ENCODE measurements at places on chromosomes 5 and 9. TPM values are rescaled to one million over a fixed set of nuclear protein-coding genes. Genes with fewer than 3 reads are reported as not detected.
A peak's percentile ranks its signal among the peaks of the same experiment; 100 is the strongest.

Gene BSPRY
- total RNA-seq, result 34.2 TPM

DNA sequence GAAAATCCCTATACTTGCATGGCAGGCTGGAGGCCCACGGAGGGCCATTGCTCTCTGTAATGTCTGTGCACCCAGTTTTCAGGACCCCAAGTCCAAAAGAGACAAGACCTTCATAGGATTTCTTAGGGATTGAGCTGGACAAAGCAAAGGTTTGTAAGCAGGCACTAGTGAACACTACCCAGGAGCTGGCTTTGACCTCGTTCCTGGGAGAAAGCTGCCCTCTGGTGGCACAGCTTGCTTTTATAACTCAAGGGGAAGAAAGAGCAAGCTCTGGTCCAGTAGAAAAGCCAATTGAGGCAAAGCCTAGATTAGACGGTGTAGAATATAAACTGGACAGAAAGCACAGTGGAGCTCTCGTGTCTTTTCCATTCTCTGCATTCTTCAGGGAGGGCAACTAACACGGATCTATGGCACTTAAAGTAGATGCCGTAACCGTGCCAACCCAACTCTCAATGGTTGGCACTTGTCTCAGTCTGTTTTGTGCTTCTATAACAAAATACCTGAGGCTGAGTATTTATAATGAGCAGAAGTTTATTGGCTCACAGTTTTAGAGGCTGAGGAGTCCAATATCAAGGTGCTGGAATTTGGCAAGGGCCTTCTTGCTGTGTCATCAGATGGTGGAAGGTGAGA is 7.9 kb downstream of the GABRP start:
- DNase-seq, result peak; percentile 70

DNA sequence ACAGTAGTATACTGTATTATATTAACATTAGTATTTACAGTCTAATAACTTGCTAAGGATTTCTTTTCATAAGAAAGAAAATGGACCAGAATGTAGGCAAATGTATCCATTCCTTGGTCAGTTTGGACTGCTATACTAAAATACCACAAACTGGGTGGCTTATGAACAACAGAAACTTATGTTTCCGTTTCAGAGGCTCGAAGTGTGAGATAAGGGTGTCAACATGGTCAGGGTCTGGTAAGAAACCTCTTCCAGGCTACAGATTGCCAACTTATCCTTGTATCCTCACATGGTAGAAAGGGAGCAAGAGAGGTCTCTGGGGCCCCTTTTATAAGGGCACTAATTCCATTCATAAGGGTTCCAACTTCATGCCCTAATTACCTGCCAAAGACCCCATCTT is 9.2 kb upstream of the ESM1 start:
- no peak for DNase-seq

Gene MIGA2
- total RNA-seq, result 47.4 TPM

Gene TEX48
- not detected for total RNA-seq

Gene SPATA31A7
- total RNA-seq, result not detected

Gene ADAMTS12
- 0.42 TPM for total RNA-seq

- no peak for DNase-seq
These were observed 14.2 kb downstream of the LHX6 start for GRCh38 chr9:122214507-122214906.

Gene EQTN
- total RNA-seq, result 1.0 TPM

DNA sequence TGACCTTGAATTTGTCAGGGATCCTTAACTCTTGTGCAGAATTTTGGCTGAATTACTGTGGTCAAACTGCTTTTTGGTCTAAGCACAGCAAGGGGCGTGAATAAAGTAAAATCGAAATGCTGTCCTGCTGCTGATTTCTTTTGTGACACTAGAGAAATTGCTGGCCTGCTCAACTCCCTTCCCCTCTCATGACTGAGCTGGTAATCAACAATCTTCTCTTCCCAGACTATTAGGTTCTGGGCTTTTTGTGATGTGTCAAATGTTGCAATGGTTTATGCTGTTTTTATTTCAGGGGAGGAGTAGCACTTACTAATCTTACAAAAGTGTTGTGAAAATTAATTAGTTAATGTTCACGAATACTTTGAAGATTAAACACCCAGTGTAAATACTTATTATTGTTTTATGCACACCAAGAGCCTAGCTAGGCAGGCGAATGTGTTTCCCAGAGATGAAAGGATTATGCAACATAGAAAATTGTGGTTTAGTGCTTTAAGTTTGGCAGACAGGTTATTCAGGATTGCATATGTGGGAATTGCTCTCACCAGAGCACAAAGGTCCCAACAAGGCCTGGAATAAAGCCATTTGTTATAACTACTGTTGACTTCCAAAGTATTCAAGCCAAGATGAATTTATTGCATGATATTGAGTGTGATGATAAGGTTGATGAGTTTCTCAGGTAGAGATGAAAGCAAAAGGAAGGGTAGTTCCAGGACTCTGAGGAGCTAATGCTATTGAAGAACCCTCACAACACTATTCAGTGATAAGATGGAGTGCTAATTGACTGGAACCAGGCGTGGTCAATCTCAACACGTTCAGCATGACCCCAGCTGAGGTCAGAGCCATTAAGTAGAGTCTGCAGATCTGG is 280.7 kb upstream of the ZNF608 start:
- DNase-seq, result peak; percentile 54

Gene IRGM
- total RNA-seq, result not detected

DNA sequence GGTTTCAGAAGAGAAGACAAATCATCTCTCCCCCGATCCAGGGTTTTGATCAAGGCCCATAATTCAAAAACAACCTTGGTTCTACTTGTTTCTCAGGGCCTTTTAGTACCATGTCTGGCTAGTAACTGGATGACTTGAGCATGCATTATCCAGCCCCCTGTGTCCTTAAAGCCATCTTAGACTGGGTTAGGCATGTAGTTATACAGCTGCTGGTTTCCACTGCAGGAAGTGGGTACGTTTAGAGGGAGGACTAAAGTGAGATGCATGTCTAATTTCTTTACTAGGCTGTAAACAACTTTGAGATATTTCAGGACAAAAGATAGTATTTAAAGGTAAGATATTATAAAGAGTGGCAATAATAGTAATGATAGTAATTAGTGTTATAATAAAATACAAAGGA is 372.0 kb downstream of the PLK2 start:
- no peak for DNase-seq

- no peak for DNase-seq
These were observed 509.3 kb upstream of the CTNND2 start for GRCh38 chr5:12413585-12413984.

Gene HRH2
- 0.82 TPM for total RNA-seq

DNA sequence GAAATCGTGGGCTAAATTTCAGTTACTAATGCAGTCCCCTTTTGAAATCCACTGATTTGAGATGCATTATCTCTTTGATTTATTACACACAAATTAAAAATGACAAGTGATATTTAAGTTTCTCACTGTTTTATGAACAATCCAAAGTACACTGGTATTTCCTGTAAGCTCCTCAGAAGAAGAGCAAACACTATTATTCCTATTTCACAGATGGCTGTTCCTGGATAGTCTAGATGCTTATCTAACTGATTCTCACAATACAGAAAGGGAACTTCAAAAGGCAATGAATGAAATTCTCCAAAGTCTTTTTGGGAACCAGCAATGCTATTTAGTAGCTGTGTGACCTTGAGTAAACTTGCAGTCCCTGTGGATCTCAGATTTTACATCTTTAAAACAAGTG is 404.7 kb upstream of the DAB2 start:
- DNase-seq, result no peak

GRCh38 chr9:18480662-18481093 is 6.7 kb downstream of the ADAMTSL1 start:
- no peak for DNase-seq

Gene SV2C
- total RNA-seq, result 0.20 TPM

DNA sequence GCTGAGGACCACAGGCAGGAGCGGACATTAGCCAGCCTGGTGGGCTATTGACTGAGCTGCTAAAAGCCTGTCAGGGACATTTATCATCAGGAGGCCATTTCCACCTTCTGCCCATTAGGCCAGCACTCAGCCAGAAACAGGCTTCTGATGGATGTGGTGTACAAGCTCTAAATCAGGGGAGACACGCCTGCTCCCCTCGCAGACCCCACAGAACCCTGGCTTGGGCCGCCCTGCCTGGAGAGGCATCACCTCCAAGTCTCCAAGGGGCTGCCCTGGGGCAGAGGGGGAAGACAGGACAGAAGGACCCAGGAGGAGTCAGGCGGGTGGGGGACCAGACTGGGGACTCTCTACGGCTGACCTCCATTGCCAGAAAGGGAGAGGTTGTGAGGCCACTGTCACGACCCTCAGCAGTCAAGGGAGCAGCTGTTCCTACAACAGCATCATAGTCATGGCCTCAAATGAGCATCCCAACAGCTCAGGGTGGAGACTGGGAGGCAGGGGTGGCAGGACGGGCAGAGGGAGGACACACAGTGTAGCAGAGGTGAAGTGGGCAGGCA is 24.0 kb upstream of the TRIM14 start:
- DNase-seq, result no peak

DNA sequence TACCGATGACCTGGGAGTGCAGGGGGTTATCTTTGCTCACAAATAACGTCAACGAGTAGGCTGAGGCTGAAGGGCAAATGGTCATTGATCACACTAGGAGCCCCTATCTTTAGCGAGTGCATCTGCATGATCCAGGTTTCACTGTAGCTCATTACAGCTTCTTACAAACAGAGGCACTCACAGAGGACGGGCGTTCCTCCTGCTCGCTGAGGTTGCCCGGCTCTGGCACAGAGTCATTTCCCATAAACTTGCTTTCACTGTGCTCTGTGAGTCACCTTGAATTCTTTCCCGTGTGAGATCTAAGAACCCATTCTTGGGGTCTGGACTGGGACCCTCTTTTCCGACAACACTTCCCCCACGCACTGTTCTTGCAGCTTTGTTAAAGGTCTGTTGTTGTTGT is 1.9 kb upstream of the PAEP start:
- no peak for DNase-seq

Gene CER1
- not detected for total RNA-seq

Gene CCL21
- total RNA-seq, result 27.3 TPM

Gene SPATA31A3
- not detected for total RNA-seq

GRCh38 chr5:9301200-9301599 is 244.7 kb downstream of the SEMA5A start:
- DNase-seq, result no peak

DNA sequence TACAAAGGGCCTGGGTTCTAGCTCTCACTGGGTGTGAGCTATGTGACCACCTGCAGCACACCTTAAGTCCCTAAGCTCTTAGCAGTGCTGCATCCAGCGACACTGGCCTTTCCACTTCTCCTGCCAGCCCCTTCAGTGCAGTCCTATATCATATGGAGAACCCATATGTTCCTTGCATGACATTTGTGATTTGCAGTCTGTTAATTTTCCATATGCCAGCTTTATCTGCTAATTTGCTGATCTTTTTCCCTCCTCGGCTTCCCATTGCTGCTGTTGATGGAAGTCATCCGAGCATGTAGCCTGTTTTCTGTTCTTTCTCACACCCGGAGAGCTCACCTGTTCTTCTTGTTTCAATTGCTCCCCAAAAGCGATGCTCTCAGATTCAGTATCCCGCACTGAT is 23.2 kb downstream of the PRDM6 start:
- DNase-seq, result no peak

DNA sequence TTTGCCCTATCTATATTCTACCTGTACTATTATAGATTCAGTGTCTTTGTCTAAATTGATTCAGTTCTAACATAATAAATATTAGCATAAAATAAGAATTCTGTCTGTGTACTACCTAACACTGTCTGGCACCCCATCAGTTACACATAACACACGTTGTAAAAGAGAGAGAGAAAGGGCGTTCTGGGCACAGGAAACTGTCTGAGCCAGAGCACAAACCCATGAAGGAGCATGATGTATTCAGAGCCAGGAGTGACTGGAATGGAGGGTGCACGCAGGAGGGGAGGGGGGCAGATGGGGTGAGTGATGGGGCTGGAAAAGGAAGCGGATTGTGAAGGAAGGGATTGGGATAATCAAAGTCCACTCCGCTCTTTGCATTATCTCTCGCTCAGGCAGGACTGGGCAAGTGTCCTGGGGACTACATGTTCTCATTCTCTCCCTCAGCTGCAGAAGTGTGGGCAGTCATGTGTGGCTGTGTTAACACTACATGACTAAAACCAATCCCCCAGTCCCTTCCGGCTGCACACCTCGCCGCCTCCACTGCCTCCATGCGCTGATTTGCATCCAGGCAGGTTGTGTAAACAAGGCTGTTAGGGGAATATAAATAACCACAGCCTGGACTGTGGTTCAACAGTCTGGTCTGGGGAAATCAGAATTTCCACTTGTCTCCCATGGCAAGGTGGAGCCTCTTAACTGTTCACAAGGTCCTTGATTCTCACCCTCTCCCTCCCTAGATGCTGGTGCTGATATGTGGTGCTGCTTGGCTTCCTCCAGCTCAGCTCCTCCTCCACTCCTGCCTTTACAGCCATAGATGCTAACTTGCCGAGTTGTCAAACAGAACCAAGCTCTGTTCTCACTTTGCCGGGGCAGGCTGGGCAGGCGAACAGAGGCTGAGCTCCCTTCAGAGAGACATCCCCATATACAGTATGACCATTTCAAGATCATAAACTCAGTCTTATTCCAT is 367.5 kb upstream of the BRINP1 start:
- DNase-seq, result no peak

Gene UHRF2
- 33.4 TPM for total RNA-seq

DNA sequence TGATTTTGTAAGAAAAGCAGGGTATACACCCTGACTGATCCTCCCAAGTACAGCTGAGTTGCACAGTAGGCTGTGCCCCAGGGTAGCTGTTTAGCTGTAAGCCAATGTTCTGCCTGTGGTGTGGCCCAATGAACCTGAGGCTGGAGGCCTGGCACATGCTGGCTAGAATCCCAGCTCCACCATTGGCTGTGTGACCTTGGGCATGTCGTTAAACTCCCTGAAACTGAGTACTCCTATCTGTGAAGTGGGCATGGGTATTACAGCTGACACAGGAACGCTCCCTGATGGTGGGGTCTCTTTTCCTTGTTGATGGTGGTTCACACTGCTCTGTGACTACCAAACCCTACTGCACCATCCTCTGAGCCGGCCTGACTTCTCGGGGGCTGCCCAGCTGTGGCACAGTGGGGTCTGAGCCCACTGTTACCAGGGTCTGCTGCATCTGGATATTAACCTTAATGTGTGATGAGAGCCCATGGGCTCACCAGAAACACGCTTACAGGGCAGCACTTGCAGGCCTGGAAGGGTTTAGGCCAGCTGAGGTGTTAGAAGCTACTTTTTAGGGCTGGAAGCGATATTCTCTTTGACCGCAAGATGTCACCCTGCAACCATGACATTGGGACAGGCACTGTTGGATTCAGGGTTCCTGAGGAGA is 7.0 kb upstream of the GADD45G start:
- DNase-seq, result peak; percentile 75

GRCh38 chr5:83653669-83654068 is 67.0 kb downstream of the HAPLN1 start:
- no peak for DNase-seq

Gene FOXD4L3
- not detected for total RNA-seq

GRCh38 chr5:95780597-95780996 is 41.9 kb downstream of the GLRX start:
- DNase-seq, result no peak

- DNase-seq, result peak; percentile 37
These were observed 101.7 kb upstream of the FCN2 start for GRCh38 chr9:134778841-134779411.

DNA sequence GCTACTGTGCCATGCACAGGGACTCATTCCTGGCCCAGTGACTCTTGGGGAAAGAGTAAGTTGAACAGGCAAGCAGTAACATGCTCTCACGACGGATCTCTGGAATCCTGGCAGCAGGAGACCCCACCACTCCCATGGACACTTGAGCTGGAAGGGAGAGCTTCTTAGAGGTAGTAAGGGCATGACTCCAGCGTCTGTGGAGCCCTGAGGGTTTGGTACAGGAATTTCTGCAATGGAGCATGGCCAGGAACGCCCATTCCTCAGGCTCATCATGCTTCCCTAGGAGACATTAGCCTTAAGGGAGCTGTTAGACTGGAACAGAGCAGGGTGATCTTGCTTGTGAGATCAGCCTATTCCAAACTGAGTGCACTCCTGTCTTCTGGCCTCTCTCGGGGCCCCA is 212.9 kb downstream of the MAT2B start:
- no peak for DNase-seq

Data from colonic mucosa (tissue), 4 donors.